CD4-positive, alpha-beta T cell treated with Interleukin-15 for 4 hours (primary cell): ENCODE measurements at places on chromosomes 4 and X.

GRCh38 chr4:32140636-32141035, 1420.5 kb downstream of the PCDH7 start:
- no peak for DNase-seq

- DNase-seq = no peak
These were observed 262.2 kb downstream of the SPOCK3 start for GRCh38 chr4:166972071-166972470.

DNA sequence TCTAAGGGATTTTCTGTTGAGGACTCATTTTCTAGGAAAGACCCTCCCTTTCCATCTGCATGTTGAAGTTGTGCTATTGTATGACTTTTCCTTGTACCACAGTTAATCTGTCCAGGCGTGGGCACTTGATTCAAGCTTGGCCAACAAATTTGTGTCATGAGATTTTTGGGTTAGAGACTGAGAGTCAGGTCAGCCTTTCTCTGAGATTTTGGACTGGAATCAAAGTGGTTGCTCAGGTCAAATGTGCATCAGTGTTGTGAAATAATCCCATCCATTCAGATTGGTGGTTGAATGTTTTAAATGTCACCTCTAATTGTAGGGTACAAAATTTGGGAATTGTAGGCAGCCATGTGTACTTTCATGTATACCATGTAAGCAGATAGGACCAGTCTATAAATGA, 545.2 kb upstream of the IGFBP7 start:
- DNase-seq = no peak

DNA sequence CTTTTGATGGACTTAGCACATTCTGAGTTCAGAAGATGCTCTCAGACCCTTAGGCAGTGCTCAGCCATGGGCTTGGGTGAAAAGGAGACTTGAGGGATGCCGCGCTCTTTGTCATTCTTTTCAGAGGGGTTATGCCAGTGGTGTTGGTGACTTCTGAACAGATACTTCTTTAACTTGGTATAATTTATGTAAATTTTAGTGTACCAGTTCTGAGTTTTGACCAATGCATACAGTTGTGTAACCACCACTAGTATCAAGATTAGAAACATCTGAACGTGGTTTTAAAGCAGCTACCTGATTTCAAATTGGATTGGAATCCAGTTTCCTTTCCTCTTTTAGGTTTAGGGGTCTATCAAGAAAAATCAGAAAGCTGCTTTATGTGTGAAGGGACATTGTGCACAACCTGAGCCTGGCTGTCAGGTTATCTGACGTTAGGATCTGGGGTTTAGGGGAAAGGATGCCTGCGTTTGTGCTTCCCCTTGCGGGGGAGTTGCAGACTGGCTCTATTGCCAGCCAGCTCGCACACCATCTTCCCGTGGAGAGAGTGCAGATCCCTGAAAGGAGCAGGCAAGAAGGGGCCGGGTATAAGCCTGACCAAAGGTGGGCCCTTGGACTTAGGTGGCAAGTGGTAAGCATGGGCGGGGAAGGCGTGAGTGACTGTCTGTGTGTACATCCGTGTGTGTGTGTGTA, 19.0 kb downstream of the SMS start:
- no peak for DNase-seq

DNA sequence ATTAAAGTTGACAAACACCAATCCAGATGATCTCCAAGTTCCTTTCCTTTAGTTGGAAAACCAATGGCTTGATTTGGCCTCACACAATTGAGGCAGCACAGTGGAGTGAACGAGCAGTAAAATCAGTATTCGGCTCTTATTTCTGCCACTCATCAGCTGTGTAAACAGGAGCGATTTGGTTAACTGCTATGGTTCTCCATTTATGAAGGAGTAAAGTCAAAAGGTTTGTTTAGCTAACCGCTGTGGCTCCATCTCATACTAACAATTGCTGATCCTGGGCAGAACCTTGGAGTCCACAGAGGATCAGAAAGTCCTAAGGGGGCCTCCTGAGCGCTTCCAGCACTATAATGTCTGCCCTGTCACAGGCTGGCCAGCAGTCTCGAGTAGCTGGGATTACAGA, 54.5 kb upstream of the EXOC1L start:
- no peak for DNase-seq

- no peak for DNase-seq
These were observed 28.9 kb downstream of the SEPSECS start for GRCh38 chr4:25131381-25131780.
